ENCODE measurements at places on chromosomes 3 and 15. TPM values are rescaled to one million over a fixed set of nuclear protein-coding genes. Genes with fewer than 3 reads are reported as not detected.

The CHRNA3 gene
- polyA plus RNA-seq = 3.5 TPM

The STT3B gene
- 85.7 TPM for polyA plus RNA-seq

The GOLGA8K gene
- not detected for polyA plus RNA-seq

The DGKG gene
- polyA plus RNA-seq = 73.5 TPM

The MGLL gene
- 21.1 TPM for polyA plus RNA-seq

The POC1A gene
- polyA plus RNA-seq = 0.34 TPM

The ISLR2 gene
- polyA plus RNA-seq = 0.23 TPM

The KNG1 gene
- not detected for polyA plus RNA-seq

The DZIP1L gene
- polyA plus RNA-seq = not detected

The ZIC4 gene
- 2.5 TPM for polyA plus RNA-seq

Measured in Purkinje cell (primary cell).